ENCODE measurements at places on chromosomes 1 and 21. TPM values are rescaled to one million over a fixed set of nuclear protein-coding genes. Genes with fewer than 3 reads are reported as not detected.

- DNase-seq: no peak
Observed at GRCh38 chr1:106080608-106081325, 975.7 kb upstream of the PRMT6 start.

GRCh38 chr1:60265560-60266535 lies 192.3 kb upstream of the C1orf87 start:
- no peak for DNase-seq

- DNase-seq: no peak
Observed at GRCh38 chr1:223631956-223632355, 33.5 kb downstream of the CAPN8 start.

DNA sequence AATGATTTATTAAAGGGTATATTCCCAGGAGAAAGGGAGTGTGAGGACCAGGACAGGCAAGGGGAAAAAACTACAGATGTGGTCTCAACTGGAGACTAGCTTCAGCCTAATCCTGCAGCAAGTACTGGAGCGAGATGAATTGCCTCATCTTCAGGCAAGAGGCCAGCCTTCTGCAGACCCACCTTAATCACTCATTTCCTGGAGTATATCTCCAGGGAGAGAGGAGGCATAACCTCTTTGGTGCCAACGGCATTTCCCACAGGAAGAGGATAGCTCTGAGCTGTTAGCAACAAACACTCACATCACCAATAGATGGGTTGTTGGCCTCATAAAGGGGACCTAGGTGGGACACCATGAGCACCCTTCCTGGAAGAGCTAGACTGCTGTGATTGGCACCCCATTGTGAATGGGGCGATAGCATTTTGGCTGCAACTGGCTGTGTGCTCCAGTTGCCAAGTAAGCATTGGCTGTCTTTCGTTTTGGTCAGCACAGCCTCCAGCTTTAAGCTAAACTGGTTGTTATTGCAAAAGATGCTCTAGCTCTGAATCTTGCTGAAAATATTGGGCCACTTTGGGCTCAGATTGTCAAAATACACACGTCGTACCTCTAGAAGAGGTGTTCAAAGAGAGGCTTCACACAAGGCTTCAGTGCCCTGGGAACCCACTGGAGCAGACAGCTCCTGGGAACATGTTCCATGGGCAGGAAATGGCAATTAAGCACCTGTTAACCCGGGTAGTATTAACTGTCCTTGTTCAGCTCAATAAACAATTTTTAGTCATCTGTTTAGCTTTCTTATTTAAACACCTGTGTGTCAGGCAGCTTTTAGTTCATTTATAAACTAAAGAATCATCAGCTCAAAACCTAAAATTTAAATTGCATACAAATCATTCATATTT lies 314.8 kb upstream of the C1orf87 start:
- DNase-seq: peak; percentile 61

GRCh38 chr1:221468546-221468945 lies 273.3 kb downstream of the DUSP10 start:
- no peak for DNase-seq

The NUCKS1 gene
- 162 TPM for total RNA-seq

DNA sequence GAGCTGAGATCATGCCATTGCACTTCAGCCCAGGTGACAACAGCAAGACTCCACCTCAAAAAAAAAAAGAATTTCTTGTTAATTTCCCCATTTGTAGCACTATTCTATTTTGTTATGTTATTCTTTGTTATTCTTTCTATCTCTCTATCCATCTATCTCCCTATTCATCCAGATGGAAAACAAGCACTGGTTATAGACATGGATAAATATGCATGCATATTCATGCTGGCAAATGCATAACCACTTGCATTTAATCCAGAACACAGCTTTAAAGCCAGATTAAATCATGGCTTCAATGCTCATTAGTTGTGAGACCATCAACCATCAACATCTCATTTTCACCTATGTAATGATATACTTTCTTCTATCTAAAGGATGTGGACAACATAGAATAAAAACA lies 21.5 kb upstream of the KLHL20 start:
- no peak for DNase-seq

DNA sequence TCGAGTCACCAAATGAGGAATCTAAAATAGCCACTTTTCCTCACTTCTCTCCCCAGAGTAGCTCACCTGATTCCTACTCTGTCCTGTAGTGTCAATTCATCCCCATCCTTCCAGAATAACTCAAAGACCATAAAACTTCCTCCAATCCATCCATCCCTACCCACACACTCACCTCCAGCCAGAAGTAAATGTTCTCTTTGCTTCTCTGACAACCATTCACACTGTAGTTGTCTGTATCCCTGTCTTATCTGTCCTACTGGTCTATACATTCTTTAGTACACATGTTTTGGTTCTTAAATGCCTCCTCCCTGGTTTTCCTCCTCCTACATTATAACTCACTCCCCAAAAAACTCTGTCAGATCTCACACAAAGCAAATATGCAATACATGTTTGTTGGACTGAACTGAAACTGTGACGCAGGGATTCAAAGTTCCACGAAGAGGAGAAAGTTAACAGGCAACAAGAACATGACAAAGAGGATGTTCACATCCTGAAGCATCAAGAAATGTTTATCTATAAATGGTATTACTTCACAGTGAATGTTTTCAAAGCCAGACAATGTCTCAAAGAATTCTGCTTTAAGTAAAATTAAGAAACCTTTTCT lies 11.0 kb downstream of the TP53BP2 start:
- DNase-seq: no peak

- DNase-seq: no peak
Observed at GRCh38 chr1:1219341-1219740, 5.4 kb upstream of the TNFRSF4 start.

The CLDN8 gene
- not detected for total RNA-seq

DNA sequence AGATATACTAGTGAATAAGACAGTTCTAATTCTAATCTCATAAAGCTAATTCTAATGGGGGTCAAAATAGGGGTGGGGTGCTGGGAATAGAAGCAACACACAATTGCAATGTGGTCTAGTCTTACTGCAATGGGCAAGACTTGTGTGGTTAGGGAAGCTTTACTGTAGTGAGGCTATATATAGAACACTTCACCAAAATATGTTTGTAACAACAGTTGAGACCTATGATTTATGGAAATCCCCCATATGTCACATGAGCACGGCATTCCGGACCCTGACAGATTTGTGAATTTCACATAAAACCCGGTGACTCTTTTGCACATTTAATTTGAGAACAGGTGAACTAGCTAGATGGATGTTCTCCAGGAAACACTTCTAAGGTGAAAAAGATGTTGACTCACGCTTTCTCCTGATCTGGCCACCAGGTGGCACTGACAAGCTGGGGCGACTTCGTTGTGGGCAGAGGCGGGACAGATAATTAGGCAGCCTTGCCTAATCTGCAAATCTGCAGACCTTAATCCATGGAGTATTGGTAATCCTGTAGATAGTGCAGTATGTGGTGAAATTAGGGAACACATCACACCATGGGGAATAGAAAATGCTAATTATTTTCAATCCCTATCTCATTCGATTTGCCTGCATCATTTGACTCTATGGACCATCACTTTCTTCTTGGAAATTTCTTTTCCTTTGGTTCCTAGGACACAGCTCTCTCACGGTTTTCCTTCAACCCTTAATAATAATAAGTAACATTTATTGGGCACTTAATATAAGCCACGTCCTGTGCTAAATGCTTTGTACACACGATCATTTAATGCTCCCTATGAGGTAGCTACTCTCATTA lies 37.7 kb downstream of the KIAA0040 start:
- peak; percentile 67 for DNase-seq

DNA sequence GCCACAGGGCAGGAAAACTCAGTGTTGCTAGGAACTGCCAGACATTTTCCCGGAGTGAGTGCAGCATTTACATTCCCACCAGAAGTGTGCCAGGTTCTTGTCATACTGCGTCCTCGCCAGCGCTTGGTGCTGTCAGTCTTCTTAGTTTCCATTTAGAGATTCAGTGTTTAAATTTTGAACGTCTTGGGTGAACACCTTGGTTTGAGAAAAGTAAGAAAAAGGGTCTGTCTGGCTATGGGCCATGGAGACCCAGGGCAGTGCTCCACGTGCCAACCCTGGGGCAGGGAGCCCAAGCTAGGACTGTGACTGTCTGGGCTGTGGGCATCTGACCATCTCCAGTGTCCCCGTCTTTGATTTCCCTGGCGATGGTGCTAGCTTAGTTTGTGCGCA lies 16.0 kb downstream of the IBA57 start:
- no peak for DNase-seq

DNA sequence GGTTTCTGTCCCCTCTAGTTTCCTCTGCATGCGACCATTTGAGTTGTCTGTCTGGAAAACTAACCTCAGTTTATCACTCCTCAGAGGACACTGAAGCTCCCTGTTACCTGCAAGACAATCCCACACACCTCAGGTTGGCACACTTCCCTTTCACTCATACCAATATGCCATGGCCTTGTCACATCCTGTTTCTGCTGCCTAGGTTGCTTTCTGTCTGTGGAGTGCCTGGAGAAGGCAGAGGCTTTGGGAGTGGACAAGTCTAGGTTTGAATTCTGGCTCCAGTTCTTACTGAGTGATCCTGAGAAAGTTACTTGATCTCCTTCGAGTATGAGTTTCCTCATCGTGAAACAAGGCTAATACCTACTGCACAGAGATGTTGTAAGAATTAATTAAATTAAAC lies 171.5 kb upstream of the CACYBP start:
- DNase-seq: no peak

The ACP6 gene
- 12.9 TPM for total RNA-seq

- no peak for DNase-seq
Observed at GRCh38 chr1:192587386-192588266, 12.1 kb downstream of the RGS1 start.

DNA sequence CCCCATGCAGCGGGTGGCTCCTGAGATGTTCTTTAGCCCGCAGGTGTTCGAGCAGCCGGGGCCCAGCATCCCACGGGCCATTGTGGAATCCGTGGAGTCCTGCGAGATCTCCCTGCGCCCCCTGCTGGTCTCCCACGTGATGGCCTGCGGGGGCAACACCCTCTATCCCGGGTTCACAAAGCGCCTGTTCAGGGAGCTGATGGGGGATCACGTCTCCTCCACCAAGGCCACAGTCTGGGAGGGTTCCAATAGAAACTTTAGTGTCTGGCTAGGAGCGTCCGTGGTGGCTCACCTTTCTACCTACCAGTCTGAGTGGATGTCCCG lies 71.0 kb downstream of the ACTL8 start:
- DNase-seq: peak; percentile 51

DNA sequence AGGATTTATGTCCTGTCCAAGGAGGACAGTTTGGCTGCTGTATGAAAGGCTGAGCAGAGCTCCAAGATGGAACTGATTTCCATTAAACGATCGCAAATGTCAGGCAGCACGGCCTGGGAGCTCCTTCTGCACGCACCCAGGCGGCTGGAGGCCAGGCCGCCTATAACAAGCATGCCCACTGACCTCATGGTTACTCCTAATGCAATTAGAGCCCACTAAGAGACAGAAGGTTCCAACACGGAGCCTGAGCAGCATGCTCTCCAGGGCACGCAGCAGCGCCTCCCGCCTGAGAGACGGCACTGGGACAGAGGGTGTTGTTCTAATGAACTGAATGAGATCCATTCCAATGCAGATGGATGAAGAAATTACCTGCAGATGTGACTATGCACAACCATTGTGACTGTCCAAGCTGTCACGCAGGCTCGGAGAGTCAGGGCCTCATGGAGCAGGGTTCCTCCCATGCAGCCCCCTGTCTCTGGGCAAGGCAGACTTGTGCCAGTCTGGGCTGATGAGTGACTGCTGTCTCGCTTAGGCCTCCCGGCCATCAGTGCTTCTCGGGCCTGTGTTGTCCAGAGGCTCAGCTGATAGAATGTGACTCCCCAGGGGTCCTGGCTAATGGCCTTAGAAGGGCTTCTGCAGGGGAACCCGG lies 25.2 kb upstream of the CDCA8 start:
- DNase-seq: no peak

GRCh38 chr1:119731060-119731459 lies 19.3 kb downstream of the PHGDH start:
- no peak for DNase-seq

DNA sequence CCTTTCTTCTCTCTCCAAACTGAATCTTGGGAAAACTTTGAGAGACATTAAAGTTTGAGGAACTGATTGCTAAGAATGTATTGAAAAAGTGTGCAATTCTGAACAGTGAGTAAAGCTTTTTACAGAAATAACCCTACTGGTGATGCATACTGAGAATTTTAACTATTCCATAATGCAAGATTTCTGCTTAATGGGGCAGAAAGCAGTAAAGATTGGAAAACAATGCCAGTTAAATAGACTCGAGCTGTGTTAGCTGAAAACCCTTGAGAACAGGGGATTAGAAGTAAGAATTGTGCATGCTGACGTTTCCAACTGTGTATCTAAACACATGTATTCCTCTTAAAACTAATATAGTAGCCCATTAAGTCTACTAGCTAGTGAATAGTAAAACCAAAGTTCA lies 1500.2 kb upstream of the PRMT6 start:
- no peak for DNase-seq

The TARBP1 gene
- 9.6 TPM for total RNA-seq

DNA sequence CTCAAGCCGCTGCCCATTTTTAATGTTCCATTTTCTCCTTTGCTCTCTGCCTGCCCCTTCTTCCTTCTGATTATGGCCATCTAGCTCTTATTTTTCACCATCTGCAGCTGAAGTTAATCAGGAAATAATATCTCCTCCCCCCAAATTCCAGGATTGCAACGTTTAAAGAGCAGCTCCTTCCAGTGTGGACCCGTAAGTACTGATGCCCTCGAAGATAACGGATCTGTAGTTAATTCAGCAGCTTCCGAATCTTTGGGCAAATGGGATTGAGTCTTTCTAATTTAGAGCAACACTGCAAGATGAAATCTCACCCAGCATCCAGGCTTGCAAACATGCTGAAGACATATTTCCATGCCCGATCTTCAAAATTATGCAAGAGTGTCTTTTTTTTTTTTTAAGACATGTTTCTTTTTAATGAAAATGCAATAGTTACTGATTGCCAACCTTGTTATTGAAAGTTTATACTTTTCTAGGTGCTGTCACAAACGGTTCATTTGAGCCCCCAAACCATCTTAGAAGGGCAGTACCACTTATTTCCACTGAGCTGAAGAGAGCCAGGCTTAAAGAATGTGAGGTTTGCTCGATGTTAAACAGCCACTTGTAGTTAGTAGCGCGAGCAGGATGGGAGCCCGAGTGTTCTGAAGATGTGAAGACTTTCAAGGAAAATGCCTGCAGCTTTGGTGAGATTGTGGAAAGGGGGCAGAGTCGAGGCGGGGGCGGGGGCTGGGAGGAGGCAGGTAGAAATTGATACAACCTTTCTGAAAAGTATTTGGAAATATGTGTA lies 10.9 kb upstream of the RCAN3 start:
- no peak for DNase-seq

DNA sequence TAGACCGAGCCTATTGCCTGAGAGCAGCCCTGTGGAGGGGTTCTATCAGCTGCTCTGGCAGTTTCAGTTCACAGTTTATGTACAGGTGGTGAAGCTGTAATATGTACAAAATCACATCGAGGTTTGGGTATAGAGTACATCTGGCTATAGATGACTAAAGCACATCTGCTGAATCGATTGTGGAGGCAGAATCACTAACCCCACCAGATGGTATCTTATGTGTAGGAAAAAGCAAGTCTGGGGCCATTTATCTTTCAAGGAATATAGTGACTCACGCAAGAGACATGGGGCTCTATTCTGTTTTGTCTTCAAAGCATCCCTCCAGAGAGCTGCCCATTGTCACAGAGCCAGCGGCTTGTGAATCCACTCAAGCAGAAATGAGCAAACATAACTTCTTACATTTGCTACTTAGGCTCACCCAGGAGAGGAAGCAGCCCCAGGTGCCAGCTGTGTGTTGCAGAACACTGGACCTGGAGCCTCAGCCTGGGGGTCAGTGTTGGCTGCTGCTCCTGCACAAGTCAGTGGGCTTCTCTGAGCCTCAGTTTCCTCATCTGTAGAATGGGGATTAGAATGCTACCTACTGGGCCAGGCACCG lies 21.3 kb downstream of the MIIP start:
- DNase-seq: no peak

The CHD1L gene
- 12.3 TPM for total RNA-seq

The AQP10 gene
- not detected for total RNA-seq

Data from left cardiac atrium (tissue), 4 donors.